Activated CD4-positive, alpha-beta T cell treated with anti-CD3 and anti-CD28 coated beads, Interleukin-2, amount 10 ng/mL, durations not matched to agents 24 days and 14 days (primary cell): ENCODE measurements at places on chromosomes 4 and X.
A peak's percentile ranks its signal among the peaks of the same experiment; 100 is the strongest.

DNA sequence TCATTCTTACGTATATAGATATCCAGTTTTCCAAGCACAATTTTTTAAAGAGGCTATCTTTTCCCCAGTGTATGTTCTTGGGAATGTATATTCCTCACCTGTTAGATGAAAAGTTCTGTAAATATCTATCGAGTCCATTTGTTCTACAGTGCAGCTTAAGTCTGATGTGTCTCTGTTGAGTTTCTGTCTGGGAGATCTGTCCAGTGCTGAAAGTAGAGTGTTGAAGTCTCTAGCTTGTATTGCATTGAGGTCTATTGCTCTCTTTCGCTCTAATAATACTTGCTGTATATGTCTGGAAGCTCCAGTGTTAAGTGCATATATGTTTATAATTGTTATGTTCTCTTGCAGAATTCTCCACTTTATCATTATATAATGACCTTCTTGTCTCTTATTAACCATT, 373.1 kb downstream of the PPARGC1A start:
- DNase-seq: no peak

DNA sequence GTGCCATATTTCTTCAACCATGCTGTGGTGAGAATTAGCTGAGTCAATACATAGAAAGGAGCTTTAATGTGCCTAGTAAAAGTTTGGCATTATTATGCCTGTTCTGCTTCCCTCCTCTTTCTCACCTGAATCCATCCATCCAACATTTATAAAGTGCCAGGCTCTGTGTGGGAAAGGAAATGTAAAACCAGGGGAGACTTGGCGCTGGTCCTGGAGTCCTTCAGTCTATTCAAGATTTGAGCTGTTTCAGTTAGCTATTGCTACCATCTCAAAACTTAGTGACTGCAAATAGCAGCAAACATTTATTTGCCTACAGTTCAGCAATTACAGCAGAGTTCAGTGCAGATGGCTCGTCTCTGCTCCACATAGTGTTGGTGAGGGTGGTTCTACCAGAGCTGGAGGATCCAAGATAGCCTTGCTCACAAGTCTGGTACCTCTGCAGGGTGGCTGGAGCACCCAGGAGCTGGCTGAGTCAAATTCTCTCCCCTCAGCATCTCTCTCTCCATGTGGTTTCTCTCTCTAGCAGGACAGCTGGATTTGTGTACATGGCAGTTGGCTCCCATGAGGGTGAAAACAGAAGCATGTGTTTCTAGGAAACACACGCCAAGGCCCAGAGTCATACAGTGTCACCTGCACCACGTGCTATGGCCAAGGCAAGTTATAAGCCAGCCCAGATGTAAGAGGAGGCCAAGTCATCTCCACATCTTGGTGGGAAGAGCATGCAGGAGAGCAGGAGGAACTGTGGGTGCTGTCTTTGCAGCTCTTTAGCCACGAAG, 77.3 kb downstream of the FHDC1 start:
- DNase-seq: no peak

GRCh38 chr4:172892300-172892699, 276.3 kb upstream of the GALNT7 start:
- no peak for DNase-seq

DNA sequence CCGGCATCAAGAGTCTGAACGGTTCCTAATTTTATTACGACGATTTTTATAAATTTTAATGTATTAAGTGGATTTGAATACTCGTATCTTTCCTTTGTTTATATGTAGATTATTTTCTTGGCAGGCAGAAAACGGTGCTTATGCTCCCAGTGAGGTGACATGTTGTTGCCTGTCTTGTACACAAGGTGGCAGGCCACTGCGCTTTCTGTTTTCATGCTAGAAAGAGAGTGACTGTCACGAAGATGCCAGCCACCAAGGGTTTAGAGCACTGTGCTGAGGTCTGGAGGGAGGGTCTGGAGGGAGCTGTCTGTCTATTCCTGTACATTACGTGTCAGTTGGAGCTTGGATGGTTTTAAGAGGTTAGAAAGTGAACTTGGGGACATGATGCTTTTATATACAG, 87.7 kb downstream of the SHROOM2 start:
- DNase-seq: peak; percentile 74

DNA sequence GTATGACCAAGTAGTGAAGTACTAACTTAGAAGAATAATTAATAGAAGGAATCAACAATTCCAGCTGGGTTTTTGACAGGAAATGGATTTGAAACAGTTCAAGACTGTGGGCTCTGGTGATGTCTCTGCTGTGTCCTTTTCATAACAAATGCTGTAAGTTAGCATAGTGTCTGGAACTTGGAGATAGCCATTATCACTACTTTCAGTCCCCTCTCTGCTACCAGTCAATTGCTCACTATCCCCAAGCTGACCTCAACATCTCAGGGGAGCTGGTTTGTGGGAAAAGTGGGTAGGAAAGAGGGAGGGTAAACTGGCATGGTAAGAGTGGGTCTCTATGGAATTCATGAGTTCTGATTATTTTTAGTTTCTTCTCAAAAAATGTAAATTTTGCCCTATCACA, 231.4 kb upstream of the MID1 start:
- DNase-seq: no peak

DNA sequence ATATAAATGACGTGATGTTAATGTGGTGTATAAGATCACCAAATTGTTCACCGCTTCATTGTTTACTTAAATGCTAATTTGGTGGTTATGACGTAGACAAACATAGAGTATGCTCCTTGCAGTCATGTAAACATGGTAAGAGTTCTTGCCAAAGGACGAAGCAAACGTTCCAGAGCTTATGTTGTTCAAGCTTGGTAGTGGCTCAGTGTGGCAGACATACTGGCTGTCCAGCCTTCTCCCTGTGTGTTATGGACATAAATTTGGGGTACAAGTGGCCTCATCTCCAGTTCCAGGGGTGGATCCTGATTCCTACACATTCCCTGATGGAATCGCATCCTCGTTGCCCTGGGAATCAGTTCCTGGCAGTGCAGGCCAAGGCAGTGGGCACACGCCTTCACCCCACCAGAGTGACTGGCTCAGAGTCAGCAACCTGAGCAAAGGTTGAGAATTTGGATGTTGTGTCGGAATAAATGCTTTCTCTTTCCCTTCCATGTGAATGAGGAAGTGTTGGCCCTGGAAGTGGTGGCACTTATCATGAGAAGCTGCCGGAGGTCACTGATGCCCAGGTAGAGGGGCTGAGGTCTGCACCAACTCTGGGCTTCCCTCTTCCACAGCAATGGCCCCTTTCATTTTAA, 25.4 kb downstream of the F11 start:
- DNase-seq: no peak

DNA sequence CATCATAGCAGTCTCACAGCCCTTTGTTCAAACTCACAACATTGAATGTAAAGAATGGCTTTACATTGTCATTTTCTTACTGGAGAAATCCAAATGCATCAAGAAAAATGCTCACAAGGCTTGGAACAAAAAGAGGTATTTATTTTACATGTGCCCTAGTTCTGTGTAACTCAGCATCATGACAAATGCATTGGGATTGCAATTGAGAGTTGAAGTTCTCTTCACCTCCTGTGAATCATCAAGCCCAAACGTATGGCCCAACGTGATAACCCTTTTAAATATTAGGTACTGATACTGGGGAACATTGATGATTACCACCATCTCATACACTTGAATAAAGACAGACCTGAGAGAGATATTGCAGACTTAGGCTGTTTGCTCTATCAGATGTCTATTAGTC, 61.6 kb downstream of the GASK1B start:
- DNase-seq: no peak

DNA sequence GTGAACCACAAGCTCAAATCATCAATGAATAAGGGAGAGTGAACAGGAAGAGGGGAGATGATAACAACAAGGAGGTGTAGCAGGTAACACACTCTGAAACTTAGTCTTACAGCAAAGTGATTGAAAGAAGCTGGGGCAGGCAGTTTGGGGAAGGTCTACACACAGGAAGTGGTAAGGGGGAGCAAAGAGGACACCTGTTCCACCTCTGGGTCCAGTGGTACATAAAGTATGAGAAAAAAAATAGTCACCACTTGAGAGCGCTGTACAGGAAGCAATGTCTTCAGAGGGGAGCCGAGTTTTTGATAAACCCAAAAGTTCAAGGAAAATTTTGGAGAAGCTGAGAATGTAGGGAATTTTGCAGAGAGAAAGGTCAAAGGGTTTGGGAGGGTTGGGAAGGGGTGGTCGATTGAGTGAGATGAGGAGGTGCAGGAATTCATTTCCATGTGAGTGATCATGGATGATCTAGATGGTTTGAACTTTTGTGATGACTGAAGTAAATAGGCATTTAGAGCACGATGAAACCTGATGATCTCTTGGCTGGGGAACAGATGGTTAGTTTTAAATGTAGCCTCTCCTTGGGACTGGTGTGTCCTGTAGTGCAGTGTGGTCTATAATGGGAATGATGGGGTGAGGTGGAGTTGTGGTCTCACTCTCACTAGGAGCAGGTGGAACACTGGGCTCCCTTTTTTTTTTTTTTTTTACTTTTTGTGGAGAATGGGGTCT, 142.0 kb downstream of the RBMX2 start:
- DNase-seq: no peak

DNA sequence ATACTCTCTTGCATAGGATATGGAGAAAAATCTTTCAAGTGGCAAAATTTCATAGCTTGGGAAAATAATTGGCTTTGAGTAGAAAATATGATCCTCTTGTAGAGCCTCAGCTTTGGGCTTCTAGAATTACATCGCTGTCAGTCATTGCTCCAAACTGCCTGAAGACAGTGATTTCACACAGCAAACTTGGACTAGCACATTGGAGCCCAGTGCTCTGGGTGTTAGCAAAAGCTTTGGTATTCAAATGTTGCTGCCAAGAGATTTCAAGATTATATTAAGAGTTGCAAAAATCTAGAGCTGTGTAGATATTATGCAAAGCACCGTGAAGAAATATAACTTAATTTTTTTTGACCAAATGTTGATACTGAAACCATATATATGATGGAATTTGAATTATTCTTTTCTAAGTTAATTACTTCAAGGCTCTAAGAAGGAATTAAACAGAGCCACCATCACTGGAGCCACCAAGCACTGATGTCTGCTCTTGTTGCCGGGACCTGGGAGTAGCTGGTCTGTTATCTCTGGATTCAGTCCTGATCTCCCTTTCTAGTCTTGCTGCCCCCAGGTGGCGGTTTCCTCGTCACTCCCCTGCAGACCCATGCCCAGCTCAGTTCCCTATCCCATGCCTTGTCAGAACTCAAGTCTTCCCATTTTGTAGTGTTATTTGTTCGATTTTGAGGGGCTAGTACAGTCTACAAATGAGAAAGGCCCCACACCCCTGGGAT, 260.7 kb upstream of the SFRP2 start:
- DNase-seq: no peak

DNA sequence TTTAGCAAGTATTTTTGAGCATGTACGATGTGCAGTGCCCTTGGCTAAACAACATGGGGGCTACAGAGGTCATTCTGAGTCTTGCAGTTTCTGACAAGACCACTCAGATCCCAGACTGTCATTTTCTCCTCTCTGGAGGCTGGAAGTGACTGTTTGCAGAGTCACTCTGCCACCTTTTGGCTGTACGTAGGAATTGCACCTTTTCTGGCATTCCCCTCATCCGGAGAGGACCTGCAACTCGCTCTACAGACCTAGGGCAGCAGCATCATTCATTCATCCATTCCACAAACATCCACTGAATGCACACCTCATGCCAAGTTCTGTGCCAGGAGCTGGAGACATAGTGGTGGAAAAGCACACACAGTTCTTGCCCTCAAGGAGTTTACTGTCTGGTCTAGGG, 160.4 kb upstream of the GPR101 start:
- peak; percentile 72 for DNase-seq

GRCh38 chr4:74433541-74434172, 11.3 kb upstream of the AREG start:
- no peak for DNase-seq

DNA sequence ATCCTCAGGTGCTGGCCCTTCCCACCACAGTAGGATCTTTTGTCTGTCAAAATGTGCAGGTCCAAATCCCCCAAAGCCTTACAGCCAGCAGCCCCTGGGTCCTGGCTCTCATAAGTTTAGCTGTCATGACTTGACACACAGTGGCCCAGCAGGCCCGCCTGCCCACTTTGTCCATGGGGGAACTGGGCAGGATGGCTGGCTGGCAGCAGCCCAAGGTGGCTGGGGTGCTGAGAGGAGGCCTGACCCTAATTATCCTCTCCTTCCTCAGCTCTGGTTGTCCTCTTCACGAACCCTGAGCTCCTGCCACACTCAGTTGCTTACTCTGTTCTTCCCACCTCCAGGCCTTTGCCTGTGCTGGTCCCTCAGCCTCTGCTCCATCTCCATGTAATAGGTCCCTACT, 46.4 kb upstream of the PJA1 start:
- DNase-seq: no peak

- no peak for DNase-seq
Observed at GRCh38 chr4:66555301-66555700, 885.0 kb upstream of the EPHA5 start.

GRCh38 chr4:184536065-184536880, 61.9 kb upstream of the IRF2 start:
- DNase-seq: peak; percentile 65

DNA sequence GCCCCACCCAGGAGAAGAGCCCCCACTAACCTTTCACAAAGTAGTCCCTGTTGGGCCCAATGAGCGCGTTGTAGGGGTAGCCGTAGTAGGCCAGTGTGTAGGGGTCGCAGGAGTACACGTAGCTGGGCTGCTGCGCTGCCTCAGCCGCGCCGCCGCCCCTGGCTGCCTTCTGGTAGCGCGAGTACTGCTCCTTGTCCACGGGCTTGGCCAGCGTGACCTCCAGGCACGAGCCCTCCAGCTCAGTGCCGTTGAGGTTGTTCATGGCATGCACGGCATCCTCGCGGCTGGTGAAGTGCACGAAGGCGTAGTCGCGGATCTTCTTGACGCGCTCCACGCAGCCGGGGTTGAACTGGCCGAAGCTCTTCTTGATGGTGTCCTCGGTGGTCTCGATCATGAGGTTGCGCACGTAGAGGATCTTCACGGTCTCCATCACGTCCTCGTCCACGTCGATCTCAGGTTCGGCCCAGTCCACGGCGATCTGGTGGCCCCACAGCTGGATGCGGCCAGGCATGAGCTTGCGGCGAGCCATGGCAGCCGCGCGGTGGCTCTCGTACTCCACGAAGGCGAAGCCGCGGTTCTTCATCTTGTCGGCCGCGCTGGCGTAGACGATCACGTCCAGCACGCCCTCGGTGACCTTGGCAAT, 102.7 kb downstream of the CHRNA9 start:
- DNase-seq: no peak

DNA sequence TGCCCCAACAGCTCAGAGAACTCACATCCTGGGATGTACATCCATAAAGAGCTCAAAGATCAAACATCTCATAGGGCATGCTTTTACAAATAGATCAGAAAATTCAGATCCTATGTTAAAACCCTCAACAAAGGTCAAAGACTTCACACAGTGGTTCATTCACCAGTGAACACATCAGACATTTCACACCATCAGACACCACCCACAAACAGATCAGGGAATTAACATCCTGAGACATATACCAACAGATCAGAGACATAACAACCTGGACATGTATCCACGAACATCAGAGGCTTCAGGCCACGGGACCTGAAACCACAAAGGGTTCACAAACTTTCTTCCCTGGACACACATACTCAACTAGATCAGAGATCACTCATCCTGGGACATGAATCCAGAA, 23.4 kb downstream of the SUV39H1 start:
- no peak for DNase-seq

GRCh38 chr4:171644430-171645057, 168.7 kb upstream of the GALNTL6 start:
- DNase-seq: no peak
